Activated CD8-positive, alpha-beta memory T cell treated with anti-CD3 and anti-CD28 coated beads for 4 hours (primary cell): ENCODE measurements at places on chromosomes 7 and 10.
A peak's percentile ranks its signal among the peaks of the same experiment; 100 is the strongest.

DNA sequence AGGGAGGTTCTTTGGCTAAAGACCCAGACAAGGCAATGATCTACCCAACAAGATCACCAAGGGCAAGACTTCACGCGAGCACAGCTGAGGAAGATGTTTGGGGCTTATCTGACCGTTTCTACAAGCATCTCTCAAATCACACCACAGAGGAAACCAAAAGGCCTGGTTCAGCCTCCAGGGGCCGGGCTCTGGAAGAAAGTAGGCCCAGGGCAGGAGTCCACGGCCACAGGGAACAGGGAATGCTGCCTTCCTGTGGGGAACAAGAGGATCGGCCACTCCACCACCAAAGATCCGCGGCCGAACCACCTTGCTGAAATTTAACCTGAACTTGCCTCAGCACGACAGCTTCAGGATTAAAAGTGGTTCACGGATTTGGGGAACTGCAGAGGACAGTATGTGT lies 332.5 kb downstream of the PTPRN2 start:
- no peak for DNase-seq

- no peak for DNase-seq
Observed at GRCh38 chr10:69898524-69898923, 96.8 kb downstream of the COL13A1 start.

DNA sequence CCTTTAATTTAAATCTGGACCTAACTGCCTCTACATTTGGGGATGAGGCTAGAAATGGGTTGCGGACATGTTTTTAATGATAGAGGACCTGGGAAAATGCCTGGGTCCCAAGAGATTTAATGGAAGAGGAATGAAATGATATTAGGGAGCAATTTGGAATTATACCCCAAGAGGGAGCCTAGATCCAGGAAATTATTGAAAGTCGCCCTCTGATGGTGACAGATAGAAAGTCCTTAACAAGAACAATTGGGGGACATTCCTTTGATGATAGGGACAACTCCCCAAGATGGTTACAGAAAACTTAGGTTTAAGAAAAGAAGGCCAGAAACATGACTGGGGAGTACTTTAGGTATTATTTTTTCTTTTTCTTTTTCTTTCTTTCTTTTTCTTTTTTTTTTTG lies 9.5 kb upstream of the TSGA13 start:
- no peak for DNase-seq

GRCh38 chr7:51430480-51431086 lies 114.0 kb upstream of the COBL start:
- DNase-seq, result no peak

- DNase-seq, result no peak
Observed at GRCh38 chr7:40757109-40757508, 622.3 kb downstream of the SUGCT start.

DNA sequence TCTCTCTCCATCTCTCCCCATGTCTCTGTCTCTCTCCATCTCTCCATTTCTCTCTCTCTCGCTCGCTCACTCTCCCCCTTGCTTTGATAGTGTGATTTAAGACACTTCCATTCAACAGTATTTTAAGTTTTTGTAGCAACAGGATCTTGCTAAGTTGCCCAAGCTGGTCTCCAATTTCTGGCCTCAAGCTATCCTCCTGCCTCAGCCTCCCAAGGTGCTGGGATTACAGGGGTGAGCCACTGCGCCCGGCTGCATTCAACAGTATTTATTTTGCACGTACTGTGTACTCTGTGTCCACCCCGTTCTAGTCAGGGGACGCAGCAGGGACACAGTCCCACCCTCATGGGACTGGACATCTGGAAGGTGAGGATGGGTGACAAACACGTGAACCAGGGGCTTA lies 14.4 kb upstream of the PDGFA start:
- DNase-seq, result no peak

- DNase-seq, result no peak
Observed at GRCh38 chr10:101466016-101466912, 112.3 kb downstream of the BTRC start.

DNA sequence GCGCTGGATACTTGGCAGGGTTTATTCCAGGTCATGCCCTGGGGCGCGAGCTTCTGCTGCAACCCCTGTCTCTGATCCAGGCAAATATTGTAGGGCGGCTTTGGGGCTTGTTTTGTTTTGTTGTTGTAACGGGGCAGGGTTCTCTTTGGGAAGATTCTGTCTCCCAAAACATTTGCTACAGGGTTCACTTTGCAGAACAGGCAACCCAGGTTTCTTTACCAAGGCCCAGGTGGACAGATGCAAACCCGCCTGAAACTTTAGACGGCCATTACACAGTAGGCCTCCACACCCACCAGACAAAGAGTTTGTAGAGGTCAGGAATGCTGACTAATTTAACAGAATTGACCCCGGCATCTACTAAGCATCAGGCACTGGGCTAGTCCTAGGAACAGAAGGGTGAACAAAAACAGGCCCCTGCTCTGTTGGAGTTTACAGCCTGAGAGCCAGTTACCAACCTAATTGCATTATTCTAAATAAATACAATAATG lies 567 bp upstream of the CDCA7L start:
- DNase-seq, result no peak

GRCh38 chr7:132395361-132395760 lies 180.9 kb downstream of the PLXNA4 start:
- no peak for DNase-seq

DNA sequence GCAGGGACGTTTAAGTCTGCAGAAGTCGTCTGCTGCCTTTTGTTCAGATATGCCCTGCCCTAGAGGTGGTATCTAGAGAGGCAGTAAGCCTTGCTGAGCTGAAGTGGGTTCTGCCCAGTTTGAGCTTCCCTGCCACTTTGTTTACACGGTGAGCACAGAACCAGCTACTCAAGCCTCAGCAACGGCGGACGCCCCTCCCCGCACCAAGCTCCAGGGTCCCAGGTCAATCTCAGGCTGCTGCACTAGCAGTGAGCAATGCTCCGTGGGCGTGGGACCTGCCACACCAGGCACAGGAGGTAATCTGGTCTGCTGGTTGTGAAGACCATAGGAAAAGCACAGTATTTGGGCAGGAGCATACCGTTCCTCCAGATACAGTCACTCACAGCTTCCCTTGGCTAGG lies 148.1 kb upstream of the LAMB4 start:
- no peak for DNase-seq

DNA sequence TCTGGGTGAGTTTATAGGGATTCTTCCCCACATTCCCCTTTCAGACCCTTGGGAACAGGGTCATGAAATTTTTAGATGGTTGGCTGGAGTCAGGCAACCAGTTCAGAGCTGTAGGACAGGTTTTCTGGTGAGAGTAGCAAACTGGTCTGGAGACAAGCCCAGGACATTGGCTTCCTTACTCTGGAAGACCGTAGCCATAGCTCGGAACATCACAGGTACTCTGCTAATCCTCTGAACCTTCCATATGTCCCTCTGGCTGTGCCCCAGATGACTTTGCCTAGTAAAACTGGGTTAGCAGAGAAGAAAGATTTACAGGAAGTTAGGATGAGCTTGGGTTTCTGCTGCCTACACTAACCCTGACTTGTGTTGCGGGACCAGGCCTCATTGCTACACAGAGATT lies 104.5 kb upstream of the MKLN1 start:
- no peak for DNase-seq

GRCh38 chr7:157097569-157097968 lies 41.2 kb upstream of the UBE3C start:
- no peak for DNase-seq

DNA sequence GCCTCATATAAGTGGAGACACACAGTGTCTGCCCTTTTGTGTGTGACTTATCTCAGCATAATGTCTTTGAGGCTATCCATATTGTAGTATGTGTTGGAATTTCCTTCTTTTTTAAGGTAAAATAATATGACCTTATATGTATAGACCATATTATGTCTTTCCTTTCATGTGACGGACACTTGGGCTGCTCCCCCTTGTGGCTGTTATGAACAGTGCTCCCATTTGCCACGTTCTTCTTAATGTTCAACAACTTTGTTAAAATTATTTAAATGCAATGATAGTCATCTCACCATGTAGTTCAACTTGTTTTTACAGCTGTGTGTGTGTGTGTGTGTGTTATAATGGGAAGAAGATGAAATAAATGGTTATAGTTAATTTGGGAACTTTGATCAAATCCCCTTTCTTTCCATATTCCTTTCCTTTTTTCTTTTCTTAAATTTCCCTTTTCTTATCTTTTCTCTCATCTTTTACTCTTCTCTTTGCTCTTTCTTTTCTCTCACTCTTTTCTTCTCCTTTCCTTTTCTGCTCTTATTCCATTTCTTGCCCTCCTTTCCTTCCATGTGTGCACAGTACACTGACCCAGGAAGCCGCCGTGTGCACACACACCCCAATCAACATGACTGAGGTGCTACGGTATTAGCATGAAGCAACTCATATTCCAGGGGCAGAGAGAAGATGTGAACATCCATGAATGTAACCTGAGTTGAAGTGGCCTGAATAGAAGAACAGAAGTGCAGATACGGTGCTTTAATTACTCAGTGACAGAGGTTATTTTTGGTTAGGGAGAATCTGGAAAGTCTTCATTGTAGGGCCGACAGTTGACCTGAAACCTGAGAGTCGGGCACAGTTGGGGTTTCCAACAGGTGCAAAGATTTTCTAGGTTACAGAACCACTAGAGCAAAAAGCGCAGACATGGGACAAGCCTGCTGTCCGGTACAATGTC lies 596.6 kb downstream of the SDK1 start:
- peak; percentile 6 for DNase-seq

GRCh38 chr7:1664711-1665548 lies 5.1 kb upstream of the ELFN1 start:
- peak; percentile 18 for DNase-seq

- no peak for DNase-seq
Observed at GRCh38 chr7:35820858-35821257, 20.0 kb downstream of the SEPTIN7 start.

GRCh38 chr10:103254538-103255325 lies 9.0 kb downstream of the RPEL1 start:
- DNase-seq, result no peak

DNA sequence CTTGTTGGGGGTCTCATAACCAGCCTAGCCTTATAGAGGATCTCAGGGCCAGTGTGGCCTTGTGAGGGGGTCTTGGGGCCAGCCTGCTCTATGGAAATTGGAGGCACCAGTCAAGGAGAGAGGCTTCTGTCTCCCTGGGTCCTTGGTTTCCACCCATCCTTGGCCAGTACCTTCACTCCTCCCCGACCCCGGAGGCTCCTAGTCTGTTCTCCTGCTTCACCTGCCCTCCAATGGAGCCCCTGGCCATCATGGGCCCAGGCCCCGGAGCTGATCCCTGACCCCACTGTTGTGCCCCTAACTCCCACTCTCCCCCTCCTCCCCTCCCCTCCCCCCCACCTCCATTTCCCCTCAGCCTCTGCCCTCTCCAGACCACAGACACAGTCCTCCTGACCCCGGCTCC lies 29.7 kb downstream of the RASGEF1A start:
- no peak for DNase-seq

GRCh38 chr10:70758757-70759514 lies 26.2 kb downstream of the TBATA start:
- DNase-seq, result peak; percentile 24

GRCh38 chr10:31739711-31740110 lies 188.9 kb downstream of the ARHGAP12 start:
- DNase-seq, result no peak

DNA sequence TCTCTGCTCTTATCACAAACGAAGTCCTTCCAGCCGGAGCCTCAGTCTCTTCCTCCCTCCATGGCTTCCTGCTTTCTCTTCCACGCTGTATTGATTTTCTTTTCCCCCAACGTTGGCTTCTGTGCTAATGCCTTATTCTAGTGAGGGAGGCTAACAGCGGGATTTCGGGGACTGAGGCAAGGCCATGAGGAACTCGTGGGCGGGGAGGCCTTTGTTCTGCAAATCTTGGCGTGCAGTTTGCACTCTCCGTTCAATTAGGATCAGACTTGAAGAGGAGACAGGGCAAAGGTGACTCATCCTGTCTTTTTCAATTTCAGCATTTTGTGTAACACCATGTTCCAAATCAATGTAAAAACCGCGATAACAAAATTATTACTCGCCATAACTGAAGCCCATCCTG lies 25.3 kb downstream of the EN2 start:
- DNase-seq, result no peak

GRCh38 chr7:148888300-148888699 lies 4.2 kb upstream of the EZH2 start:
- DNase-seq, result no peak

- DNase-seq, result no peak
Observed at GRCh38 chr7:25857376-25858067, 294.5 kb upstream of the NFE2L3 start.

DNA sequence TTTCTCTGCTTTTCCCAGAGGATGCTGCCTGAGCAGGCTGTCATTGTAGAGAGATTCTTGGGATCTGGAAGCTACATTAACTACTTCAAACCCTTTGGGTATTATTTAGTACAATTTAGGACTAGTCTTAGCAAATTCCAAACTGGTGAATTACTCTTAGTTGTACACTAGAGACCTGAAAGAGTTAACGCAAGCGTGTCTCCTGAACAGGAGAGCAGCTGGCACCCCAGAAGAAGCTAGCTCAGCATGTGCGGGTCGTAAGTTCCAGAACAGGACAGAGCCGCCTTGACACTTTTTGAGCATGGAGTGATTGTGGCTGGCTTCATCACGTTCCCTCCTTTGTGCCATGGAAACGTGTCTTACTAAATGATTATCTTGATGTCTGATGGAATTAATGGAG lies 495.7 kb upstream of the TPK1 start:
- DNase-seq, result no peak

- DNase-seq, result no peak
Observed at GRCh38 chr7:154774303-154774969, 228.5 kb downstream of the PAXIP1 start.

- DNase-seq, result no peak
Observed at GRCh38 chr7:43753843-43754242, 4.6 kb upstream of the BLVRA start.

DNA sequence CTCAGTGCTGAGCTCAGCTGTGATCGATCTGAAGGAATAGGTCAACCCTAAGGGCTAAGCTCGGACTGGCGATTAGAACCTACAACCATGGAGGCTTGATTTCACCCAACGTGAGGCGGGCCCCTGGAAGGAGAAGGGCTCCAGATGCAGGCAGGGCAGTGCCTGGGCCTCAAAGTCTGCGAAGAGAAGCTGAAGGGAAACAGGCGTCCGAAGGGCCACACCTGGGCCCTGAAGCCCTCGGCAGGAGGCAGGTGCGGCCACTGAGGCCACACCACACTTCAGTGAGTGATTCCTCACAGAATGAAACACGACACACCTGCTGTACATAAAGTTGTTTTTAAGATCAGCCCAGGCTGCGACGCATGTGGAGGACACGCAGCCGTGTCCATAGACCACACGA lies 198.7 kb downstream of the PTPRN2 start:
- DNase-seq, result no peak

GRCh38 chr7:107614425-107614824 lies 34.4 kb downstream of the BCAP29 start:
- no peak for DNase-seq

DNA sequence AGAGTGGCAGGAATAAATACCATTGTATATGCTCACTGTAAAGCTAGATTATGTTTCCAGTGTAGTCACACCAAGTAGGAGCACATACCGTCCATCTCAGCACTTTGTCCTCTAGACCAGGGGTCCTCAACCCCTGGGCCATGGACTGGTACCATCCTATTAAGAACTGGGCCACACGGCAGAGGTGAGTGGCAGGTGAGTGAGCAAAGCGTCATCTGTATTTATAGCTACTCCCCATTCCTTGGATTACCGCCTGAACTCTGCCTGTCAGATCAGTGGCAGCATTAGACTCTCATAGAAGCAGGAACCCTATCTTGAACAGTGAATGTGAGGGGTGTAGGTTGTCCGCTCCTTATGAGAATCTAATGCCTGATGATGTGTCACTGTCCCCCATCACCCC lies 735.3 kb downstream of the MAGI2 start:
- no peak for DNase-seq
